ENCODE measurements at places on chromosomes 13 and 19.

DNA sequence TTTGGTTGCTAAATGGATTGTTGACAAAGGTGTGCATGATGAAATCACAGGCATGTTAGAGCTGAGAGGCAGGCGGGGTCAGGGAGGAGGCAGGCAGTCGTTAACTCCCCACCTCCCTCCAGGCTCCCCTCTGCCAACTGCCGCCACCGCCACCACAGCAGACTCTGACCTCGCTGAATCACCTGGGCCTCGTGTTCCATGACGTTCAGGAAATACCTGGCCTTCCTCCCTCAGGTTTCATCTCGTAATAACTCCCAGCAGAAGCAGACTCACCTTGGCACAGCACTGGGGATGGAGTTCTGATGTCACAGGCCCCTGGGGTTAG, 198.5 kb downstream of the KATNAL1 start:
- DNase-seq: no peak

GRCh38 chr19:48513289-48514122, 1.9 kb upstream of the LMTK3 start:
- peak; percentile 84 for DNase-seq

DNA sequence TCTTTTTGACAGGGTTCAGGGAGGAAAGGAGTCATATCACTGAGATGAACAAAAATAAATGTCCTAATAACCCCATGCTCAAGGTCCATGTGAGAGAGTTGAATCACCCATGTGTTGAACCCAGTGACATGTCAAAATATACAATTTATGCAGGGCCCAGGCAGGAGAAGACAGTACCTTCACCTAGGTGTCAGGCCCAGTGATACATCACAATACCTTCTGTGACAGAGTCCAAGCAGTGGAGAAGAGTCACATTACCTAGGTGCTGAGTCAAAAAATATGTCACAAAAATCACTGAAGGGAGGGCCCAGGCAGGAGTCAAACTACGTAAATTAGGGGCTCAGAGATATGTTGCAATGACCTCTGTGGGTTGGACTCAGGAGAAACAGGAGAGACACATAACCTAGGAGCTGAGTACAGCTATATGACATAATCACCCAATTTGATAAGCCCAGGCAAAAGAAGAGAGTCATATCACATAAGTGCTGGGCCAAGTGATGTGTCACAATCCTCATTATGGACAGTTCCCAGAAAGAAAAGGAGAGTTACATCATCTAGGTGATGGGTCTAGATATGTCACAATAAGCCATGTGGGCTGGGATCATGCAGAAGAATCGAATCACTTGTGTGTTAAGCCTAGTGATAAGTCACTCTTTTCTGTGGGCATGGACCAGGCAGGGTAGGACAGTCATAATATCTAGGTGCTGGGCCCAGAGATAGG, 13.8 kb upstream of the ZNF724 start:
- no peak for DNase-seq

DNA sequence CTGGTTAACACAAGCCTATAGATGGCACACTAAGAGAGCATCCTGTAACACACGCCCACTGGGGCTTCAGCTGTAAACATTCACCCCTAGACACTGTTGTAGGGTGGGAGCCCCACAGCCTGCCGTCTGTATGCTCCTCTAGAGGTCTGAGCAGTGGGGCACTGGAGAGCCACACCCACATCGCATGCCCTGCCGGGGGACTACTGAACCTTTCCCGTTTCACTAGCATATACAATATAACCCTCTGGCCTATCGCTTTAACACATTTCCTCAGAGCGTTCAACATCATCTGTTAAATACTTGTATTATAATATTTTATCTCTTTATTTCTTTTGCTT, 73.4 kb downstream of the PCDH9 start:
- no peak for DNase-seq

- DNase-seq: no peak
Measured at GRCh38 chr19:41449865-41450178, 6.9 kb downstream of the ERICH4 start.

- no peak for DNase-seq
Measured at GRCh38 chr19:16265890-16266585, 58.6 kb upstream of the KLF2 start.

DNA sequence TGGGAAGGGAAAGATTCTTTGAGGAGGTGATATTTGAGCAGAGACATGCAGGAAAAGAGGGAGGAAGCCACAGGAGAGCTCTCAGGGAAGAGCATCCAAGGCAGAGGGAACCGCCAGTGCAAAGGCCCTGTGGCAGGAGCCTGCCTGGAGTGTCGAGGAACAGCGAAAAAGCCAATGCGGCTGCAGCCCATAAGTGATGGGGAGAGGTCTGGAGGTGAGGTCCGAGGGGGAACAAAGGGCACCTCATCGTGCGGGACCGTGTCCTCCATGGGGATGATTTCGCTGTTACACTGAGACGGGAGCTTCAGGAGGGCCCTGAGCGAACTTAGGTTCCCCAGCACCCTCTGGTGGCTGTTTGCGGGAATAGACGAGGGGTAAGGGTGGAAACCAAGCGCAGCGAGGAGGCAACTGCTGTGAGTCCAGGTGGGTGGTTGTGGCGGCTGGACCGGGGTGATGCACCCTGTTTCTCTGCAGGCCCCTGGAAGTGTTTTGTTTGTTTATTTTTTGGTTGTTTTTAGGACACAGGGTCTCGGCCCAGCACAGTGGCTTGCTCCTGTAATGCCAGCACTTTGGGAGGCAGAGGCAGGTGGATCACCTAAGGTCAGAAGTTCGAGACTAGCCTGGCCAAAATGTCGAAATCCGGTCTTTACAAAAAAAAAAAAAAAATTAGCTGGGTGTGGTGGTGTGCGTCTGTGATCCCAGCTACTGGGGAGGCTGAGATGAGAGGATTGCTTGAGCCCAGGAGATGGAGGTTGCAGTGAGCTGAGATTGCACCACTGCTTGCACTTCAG, 5.9 kb upstream of the EHD2 start:
- DNase-seq: peak; percentile 76

GRCh38 chr19:31119951-31120690, 229.1 kb downstream of the TSHZ3 start:
- no peak for DNase-seq

DNA sequence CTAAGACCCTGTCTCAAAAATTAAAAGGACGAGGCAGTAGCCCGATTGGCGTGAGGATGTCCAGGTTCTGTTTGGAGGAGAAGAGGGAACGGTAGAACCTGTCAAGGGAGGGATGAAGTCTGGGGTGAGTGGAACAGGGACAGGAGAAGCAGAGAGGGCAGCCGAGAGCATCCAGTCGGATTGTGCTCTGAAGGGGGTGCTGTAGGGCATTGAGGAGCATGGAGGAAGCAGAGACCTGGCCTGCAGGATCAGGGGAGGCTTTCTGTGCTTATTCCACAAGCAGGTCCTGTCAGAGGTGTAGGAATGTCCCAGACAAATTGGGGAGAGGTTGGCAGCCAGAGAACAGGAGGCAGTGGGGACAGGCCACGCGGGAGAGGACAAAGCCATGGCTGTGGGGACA, 14.1 kb downstream of the AP2A1 start:
- DNase-seq: peak; percentile 8

GRCh38 chr19:3398114-3398899, 31.9 kb downstream of the NFIC start:
- peak; percentile 75 for DNase-seq

GRCh38 chr13:102710261-102710679, 15.4 kb upstream of the METTL21C start:
- no peak for DNase-seq

DNA sequence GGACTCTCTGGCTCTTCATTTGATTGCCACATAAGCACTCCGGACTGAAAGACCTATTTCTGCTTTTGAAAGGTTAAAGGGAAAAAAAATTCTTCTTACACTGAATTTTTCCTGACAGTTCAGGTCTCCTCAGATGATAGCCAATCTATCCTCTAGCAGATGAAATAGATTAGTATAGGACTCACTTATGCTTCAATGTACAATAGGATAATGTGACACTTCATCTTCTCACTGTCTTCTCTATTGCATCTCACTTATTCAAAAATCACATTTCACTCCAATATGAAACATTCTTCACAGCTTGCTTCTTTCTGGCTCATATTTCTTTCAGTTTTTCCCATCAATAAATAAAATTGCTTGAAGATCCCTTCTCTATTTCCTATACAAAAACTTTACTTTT, 860.9 kb upstream of the SLITRK6 start:
- no peak for DNase-seq

DNA sequence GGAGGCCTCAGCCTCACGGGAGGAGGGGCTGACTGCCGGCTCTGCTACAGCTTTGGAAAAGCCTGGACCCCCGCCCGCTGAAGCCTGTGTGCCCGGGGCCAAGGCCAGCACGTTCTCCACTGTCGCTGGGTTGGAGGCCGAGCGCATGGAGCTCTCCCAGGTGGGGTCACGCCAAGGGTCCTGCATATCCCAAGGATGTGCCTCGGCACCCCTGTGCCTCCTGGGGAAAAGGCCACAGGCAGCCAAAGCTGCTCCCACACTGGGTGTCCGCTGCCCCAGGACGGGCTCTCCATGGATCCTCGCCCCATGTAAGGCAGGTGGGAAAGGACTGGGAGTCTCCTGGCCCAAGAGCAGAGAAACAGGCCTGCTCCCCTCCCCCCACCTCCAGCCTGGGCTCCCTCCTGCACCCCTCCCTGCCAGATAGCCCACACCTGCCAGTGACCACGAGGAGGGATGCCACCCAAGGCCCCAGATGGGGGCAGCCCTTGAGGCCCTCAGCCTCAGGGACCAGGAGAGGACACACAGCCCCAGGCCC, 64.0 kb downstream of the MLLT1 start:
- no peak for DNase-seq

GRCh38 chr13:97526556-97526955, 92.6 kb downstream of the RAP2A start:
- DNase-seq: no peak

DNA sequence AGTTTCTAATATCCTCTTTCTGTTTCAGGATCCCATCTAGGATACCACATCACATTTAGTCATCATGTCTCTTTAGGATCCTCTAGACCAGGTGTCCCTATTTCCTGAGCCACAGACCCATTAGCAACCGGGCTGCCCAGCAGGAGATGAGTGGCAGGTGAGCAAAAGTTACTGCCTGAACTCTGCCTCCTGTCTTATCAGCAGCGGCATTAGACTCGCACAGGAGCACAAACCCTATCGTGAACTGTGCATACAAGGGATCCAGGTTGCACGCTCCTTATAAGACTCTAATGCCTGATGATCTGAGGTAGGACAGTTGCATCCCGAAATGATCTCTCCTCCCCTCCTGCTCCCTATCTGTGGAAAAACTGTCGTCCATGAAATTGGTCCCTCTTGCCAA, 7.8 kb upstream of the CEBPG start:
- DNase-seq: no peak
